ENCODE measurements at places on chromosomes 4 and X. TPM values are rescaled to one million over a fixed set of nuclear protein-coding genes. Genes with fewer than 3 reads are reported as not detected.

The LIMCH1 gene
- 15.8 TPM for total RNA-seq

The ATP2B3 gene
- not detected for total RNA-seq

The CT45A5 gene
- total RNA-seq, result not detected

The HTRA3 gene
- total RNA-seq, result 6.4 TPM

The HMGN5 gene
- 3.0 TPM for total RNA-seq

The SAGE1 gene
- not detected for total RNA-seq

DNA sequence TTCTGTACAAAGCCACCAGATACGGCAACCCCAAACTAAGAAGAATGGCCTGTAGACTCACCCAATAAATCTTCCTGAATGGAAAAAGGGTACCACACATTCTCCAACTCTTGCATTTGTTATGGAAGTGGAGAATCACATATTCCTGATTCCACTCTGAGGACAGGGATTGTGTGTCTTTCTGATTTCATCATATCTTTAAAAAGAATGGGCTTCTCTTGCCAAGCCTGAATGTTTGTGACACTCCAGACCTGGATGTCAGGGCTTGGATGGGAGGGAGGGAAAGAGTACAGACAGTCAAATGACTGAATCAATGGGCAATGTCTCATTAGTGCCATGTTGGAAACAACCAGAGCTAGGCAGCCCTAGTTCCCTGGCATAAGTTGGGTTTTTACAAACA is 77.4 kb downstream of the PLAC1 start:
- H3K27me3 ChIP-seq, result no peaks in the 10 kb centered on the region
- H3K36me3 ChIP-seq, result no peaks in the 10 kb centered on the region
- H3K27ac ChIP-seq, result no peak overlapping the region
- H3K4me3 ChIP-seq, result no peak overlapping the region

DNA sequence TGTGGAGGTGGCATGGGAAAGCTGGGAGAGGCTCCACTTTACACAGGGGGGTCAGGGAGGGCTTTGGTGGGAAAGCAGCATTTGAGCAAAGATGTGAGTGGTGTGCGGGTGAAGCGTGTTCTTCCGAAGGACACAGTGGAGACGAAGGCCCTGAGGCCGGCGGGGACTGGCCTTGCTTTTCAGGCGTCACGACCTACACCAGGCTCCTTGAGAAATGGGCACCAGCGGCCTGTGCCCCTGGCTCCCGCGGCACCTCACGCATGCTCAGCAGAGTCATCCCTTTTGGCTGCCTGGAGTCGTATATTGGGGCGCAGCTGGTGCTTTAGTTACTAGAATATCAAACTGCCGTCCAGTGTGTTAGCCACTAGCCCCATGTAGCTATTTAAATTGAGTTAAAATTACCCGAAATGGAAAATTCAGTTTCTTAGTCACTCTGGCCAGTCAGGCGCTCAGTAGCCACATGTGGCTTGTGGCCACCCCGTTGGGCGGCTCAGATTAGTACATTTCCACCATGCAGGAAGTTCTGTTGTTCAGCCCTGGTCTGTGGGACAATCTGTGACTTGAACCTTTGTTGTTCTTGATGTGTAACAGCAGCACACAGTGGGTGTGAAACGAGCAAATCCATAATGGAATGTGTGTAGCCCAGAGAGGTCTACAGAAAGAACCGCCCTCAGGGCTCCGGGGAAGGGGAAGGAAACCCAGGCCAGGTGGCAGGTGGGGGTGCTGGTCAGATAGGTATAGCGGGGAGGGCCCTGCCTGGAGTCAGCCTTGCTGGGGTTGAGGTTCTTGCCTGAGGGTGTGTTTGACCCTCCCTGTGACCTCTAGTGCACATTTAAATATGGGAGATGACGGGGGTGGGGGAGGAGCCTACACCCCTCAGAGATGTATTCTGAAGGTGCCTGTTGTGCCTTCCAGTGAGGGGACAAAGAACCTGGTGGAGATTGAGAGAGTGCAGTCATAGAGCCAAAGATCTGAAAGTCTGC is 30.4 kb downstream of the TBC1D14 start:
- peaks cover 12% of the 10 kb centered on the region for H3K4me1 ChIP-seq
- no peak overlapping the region for H3K4me3 ChIP-seq
- no peak overlapping the region for H3K27ac ChIP-seq
- H3K27me3 ChIP-seq, result no peaks in the 10 kb centered on the region

GRCh38 chrX:42759881-42760280 is 18.1 kb downstream of the PPP1R2C start:
- H3K36me3 ChIP-seq, result no peaks in the 10 kb centered on the region
- no peak overlapping the region for H3K4me3 ChIP-seq
- H3K4me1 ChIP-seq, result no peaks in the 10 kb centered on the region
- DNase-seq, result no peak
- H3K27ac ChIP-seq, result no peak overlapping the region

DNA sequence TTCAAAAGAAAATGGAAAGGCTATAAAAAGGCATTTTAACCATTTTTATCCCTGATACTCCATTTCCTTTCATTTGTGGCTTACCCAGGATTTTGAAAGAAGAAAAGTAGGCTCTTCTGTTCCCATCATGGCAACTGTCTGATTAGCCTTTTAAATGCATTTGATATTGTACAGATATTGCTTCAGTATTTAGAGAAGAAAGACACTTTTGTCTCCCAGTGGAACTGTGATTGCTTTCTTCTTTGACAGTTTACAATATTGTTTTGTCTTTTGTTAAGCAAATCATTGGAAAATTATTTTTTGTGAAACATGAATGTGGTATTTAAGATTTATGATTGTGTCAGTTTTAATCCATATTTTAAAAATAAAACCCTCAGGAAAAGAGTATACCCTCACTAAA is 297.4 kb upstream of the TACR3 start:
- no peaks in the 10 kb centered on the region for H3K36me3 ChIP-seq
- no peaks in the 10 kb centered on the region for H3K4me1 ChIP-seq
- no peak overlapping the region for H3K27ac ChIP-seq
- no peak overlapping the region for H3K4me3 ChIP-seq
- no peak for DNase-seq

DNA sequence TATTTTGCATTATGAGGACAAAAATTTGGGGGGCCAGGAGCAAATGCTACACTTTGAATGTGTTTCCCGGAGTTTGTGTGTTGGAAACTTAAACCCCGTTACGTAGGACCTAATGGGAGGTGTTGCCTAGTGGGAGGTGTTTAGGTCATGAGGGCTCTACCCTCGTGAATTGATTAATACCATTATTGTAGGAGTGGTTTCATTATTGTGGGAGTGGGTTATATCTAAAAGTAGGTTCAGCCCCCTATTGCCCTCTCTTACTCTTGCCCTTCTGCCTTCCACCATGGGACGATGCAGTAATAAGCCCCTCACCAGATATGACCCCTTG is 15.5 kb downstream of the UBA6 start:
- no peak for DNase-seq
- H3K27ac ChIP-seq, result no peak overlapping the region
- no peak overlapping the region for H3K4me3 ChIP-seq

DNA sequence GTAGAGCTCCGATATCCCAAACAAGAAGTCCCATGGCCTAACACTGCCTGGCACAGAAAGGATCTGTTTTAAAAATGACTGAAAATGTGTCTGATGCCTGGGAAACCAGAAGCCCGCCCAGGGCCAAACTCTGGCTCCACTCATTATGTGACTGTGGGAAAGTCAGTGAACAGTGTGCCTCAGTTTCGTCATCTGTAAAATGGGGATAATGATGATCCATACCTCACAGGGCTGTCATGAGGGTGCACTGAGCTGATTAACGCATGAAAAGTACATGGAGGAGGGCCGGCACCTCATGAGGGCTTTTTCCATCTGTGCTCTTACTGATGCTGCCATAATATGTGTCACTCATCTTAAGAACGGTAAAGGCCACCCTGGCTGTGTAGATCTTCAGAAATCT is 5.1 kb downstream of the SLC2A9 start:
- no peak overlapping the region for H3K27ac ChIP-seq
- H3K27me3 ChIP-seq, result no peaks in the 10 kb centered on the region
- no peaks in the 10 kb centered on the region for H3K36me3 ChIP-seq
- H3K4me3 ChIP-seq, result no peak overlapping the region

DNA sequence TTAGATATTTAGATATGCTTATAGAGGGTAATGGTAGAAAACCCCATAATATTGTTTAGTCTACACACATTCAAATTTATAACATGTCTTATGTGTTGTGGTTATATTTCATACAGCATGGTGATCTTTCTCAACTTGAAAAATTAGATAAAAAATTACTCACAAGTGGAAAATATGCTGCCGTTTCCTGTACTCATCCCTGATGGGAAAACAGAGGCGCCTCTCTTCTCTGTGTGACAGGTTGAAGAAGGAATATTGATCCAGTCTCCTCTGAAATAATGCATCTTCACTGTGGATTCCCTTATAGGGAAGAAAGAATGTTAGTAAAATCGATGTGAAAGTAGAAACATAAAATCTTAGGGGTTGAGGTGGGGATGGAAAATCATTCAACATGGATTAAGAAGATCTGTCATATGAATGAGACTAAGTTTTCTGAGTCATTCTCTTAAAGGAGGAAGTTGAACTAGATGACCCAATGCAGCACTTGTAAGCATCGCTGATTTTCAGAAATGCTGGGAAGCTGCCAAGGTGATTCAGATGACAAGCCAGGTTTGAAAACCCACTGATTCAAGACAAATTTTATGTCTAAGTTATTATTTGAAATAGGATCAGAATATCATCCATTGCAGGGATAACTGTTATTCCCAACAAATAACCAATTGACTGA is 70.7 kb downstream of the ANKRD50 start:
- no peaks in the 10 kb centered on the region for H3K36me3 ChIP-seq
- no peaks in the 10 kb centered on the region for H3K27me3 ChIP-seq
- no peak overlapping the region for H3K4me3 ChIP-seq
- peak overlapping the region; percentile 32 for H3K27ac ChIP-seq
- peaks cover 45% of the 10 kb centered on the region for H3K4me1 ChIP-seq
- no peak for DNase-seq

DNA sequence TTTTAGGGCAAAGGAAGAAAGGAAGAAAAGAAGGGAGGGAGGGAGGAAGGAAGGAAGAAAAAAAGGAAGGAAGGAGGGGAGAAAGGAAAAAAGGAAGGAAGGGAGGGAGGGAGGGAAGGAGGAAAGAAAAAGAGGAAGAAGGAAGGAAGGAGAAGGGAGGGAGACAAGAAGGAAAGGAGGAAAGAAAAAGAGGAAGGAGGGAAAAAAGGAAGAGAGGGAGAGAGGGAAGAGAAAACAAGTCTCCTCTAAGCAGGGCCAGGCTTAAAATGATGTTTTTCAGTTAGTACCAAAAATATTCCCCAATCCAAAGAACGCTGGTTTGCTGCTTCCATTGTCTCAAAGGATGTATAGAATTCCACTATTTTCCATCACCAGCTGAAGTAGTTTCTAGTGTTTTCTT is 2.0 kb downstream of the TIGD4 start:
- no peak overlapping the region for H3K4me3 ChIP-seq
- H3K27ac ChIP-seq, result no peak overlapping the region
- H3K36me3 ChIP-seq, result no peaks in the 10 kb centered on the region
- H3K4me1 ChIP-seq, result peaks cover 4% of the 10 kb centered on the region

GRCh38 chr4:37132351-37132974 is 112.1 kb upstream of the NWD2 start:
- no peak overlapping the region for H3K4me3 ChIP-seq
- no peaks in the 10 kb centered on the region for H3K27me3 ChIP-seq
- H3K27ac ChIP-seq, result no peak overlapping the region
- no peak for DNase-seq
- no peaks in the 10 kb centered on the region for H3K36me3 ChIP-seq

DNA sequence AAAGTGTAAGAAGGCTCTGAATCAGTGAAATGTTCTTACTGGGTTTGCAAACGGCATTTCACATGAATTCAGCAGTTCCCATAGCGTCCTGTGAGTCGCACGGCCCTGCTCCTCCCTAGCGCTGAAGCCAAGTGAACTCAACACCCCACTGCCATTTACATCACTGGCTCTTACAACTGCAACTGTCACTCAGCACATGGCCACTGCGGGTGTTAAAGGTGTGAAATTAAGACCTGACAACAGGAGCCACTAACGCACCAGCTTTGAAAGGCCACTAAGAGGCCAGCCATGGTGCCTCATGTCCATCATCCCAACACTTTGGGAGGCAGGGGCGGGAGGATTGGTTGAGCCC is 31.7 kb downstream of the RNF212 start:
- peak overlapping the region; percentile 39 for H3K27ac ChIP-seq
- H3K27me3 ChIP-seq, result no peaks in the 10 kb centered on the region
- DNase-seq, result no peak
- H3K36me3 ChIP-seq, result no peaks in the 10 kb centered on the region
- H3K4me1 ChIP-seq, result peaks cover 16% of the 10 kb centered on the region
- H3K4me3 ChIP-seq, result no peak overlapping the region

DNA sequence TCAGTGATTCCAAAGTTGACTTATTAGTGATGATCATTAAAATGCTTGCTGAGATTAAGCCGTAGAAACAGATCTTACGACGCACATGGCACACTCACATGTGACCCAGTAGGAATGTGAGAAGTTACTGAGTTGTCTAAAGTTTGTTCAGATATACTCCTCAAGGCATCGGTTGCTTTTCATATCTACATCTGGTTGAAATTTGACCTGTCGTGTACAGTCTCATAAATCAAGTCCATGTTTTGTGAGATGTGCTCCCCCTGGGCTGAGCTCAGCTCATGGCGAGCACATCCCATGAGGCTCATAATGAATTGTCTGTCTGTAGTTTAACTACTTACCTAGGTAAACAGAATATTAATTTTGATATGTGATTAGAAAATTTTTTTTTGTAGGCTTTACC is 67.0 kb downstream of the TNIP2 start:
- peaks cover 22% of the 10 kb centered on the region for H3K36me3 ChIP-seq
- no peaks in the 10 kb centered on the region for H3K4me1 ChIP-seq
- no peak overlapping the region for H3K4me3 ChIP-seq

- no peaks in the 10 kb centered on the region for H3K36me3 ChIP-seq
- no peak overlapping the region for H3K4me3 ChIP-seq
These were observed 17.6 kb downstream of the NFKB1 start for GRCh38 chr4:102518703-102519131.

DNA sequence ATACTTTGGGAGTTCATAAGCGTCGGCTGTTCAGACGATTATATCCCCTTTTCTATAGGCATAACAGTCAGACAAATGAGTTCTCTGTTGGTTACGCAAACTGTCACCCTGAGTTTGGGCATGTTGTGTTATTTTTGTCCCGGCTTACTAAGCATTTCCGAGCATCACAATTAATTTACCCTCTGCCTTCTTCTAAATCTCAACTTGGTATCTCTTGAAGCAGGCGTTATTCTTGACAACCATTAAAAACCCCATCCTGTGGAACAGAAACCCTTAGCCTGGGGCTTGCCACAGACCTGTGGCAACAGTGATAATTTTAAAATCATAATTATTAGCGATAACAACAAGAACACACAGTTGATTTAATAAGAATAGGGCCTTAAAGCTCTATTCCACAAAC is 558.7 kb downstream of the INPP4B start:
- H3K4me1 ChIP-seq, result no peaks in the 10 kb centered on the region

DNA sequence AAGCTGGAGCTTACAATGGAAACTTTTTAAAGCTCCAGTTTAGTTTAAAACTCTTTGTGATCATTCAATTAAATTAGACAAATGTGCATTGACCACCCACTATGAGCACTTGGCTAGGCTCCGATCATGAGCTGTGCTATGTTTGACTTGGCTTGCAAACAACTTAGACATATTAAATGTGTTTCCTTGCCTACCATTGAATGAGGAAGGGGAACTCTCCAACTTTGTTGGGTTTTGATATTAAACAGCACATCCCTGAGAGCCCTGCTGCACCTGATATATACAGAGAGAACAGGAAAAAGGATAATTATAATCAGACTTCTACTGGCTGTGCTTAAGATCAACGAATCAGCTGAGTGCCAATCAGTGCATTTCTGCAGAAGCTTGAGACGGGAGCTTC is 71.4 kb upstream of the ADGRL3 start:
- H3K4me3 ChIP-seq, result no peak overlapping the region
- H3K27me3 ChIP-seq, result no peaks in the 10 kb centered on the region

GRCh38 chr4:3707423-3708102 is 58.6 kb upstream of the ADRA2C start:
- no peak overlapping the region for H3K4me3 ChIP-seq
- H3K4me1 ChIP-seq, result no peaks in the 10 kb centered on the region
- no peak overlapping the region for H3K27ac ChIP-seq
- no peaks in the 10 kb centered on the region for H3K27me3 ChIP-seq
- no peaks in the 10 kb centered on the region for H3K36me3 ChIP-seq
- no peak for DNase-seq

Data from esophagus squamous epithelium (tissue), 5 donors.